DMS79 treated with DMSO at 0.1 percent for 48 hours (cell line): ENCODE measurements at places on chromosomes 12 and 14.

GRCh38 chr14:68919129-68919927 lies 59.8 kb downstream of the ACTN1 start:
- no peak for DNase-seq

DNA sequence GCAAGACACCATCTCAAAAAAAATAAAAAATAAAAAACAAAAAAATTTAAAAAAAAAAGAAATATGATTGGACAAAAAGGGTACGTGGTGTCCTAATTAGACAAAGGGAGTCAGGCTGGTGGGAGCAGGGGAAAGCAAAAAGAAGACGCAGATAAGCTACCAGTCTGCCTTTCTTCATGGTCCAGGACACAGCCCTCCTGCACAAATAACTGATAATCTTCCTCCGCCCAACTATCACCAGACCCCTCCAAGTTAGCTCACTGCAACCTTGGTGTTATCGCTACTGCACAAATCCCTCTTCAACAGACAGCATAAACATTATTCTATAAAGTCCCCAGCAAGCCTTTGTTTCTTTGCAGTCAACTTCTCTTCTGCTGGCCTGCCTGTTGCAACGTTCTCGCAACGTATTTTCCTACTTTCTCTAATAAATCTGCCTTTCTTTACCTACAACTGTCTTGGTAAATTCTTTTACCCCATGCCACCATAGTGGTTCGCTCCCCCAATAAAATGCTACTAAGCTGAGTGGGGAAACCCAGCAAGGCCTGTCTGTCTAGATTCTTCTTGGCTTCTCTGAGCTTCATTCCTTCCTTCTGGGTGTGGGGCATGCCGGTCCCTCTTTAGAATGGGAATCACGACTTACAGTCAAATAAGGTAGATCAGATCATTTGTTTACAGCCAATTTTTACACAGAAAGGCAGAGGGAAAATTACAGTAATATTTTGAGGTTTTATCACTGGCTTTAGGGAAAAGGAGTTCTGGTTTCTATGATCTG lies 14.6 kb upstream of the DNAL1 start:
- DNase-seq, result no peak

DNA sequence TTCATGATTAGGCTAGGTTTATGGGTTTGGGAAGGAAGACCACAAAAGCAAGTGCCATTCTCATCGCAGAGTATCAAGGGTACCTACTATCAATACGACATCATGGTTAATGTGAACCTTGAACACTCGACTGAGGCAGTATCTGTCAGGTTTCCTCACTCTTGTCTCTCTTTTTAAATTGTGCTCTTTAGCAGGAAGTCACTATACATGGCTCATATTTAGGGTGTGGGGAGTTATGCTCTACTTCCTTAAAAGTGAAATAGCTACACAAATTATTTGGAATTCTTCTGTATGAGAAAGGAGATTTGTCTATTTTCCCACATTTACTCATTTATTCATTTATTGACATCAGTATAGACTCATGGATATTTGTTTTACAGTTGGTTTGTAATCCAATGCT lies 5.9 kb upstream of the CLEC4E start:
- no peak for DNase-seq

GRCh38 chr14:92794547-92794941 lies 439 bp downstream of the GOLGA5 start:
- DNase-seq, result peak; percentile 39

- DNase-seq, result no peak
These were observed 9.6 kb downstream of the RDH16 start for GRCh38 chr12:56947633-56948456.

- DNase-seq, result no peak
These were observed 12.6 kb downstream of the SLC25A29 start for GRCh38 chr14:100293497-100294212.

- no peak for DNase-seq
These were observed 19.2 kb upstream of the GXYLT1 start for GRCh38 chr12:42163913-42164312.

DNA sequence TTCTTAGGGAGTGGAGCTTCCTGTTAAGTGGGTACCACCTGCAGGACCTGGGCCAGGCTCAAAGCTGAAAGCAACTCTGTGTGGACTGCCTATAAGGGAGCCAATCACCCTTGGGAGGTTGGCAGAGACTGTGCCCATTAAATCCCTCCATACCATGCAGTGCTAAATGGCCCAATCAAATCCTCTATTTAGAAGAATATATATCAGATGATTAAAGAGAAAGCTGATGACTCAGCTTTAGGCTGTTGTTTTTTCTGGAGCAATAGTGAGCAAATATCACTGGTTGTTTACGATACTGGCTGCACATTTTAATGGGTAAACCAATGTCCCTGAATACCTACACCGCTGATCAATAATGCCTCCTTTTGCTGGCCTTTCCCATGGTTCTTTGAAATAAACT lies 101.3 kb downstream of the TMX1 start:
- DNase-seq, result no peak

GRCh38 chr12:116594325-116595038 lies 35.3 kb downstream of the MAP1LC3B2 start:
- DNase-seq, result no peak

GRCh38 chr12:4392223-4392742 lies 12.8 kb upstream of the FGF23 start:
- DNase-seq, result no peak
